ENCODE measurements at places on chromosomes 11 and 22.
A peak's percentile ranks its signal among the peaks of the same experiment; 100 is the strongest.

- DNase-seq, result no peak
Observed at GRCh38 chr22:21079493-21079892, 33.7 kb downstream of the LRRC74B start.

GRCh38 chr11:31711137-31711536 lies 100.0 kb downstream of the PAX6 start:
- DNase-seq, result no peak

DNA sequence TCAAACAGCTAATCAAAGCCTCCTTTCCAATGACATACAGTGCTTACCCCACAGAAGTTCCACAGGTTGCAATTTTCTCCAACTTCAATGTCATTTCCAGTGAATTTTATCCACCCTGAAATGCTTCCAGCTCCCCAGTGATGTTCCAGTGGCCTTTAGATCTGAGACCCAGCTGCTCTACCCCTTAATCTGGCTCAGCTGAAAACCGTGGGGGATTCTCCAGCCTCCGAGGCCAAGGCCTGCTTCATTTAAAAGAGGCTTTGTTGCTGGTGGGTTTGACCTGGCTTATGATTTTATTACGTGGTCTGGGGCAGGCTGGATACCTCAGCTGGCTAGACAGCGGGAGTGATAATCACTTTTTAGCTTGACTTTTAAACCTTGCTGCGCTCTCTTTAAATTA lies 10.9 kb downstream of the HEPHL1 start:
- DNase-seq, result no peak

- no peak for DNase-seq
Observed at GRCh38 chr11:22730319-22730718, 63.9 kb downstream of the GAS2 start.

DNA sequence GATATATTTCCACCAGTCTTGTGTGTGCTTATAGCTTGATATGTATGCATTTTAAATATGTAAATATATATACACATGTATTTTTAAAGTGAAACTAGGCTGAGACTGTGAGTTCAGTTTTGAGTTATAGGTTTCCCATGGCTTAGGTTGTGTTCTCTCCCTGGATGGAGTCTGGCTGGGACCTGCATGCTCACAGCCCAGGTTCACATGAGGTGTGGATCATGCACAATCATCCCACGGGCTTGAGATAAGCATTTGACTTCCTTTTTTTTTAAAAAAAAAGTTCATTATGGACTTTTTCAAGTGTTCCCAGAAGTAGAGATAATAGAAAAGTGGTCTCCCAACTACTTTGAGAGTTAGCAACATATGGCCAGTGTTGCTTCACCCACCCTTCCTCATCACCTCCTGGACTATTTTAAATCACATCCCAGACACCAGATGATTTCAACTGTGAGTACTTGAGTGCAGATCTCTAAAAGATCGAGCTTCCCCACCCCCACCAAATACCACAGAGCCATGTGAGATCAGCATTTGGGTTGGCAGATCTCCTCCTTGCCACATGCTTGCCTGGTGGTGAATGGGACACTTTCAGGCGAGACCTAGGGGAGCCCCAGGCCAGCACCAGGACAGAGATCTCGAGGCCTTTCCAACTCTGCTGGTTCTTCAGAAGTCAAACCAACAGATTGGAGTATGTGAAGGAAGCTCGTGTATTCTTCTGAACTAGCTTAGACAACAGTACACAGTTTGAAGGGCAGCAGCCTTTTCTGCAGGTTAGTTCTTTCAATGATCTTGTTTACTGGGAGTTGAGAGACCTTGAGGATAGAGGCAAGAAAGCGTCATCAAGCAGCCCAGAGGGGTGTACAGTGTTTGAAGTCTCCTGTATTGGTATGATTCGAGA lies 15.9 kb downstream of the MED15 start:
- peak; percentile 69 for DNase-seq

GRCh38 chr22:39515266-39516050 lies 4.9 kb upstream of the ATF4 start:
- no peak for DNase-seq

GRCh38 chr11:8018484-8019313 lies 31.6 kb downstream of the EIF3F start:
- peak; percentile 77 for DNase-seq

DNA sequence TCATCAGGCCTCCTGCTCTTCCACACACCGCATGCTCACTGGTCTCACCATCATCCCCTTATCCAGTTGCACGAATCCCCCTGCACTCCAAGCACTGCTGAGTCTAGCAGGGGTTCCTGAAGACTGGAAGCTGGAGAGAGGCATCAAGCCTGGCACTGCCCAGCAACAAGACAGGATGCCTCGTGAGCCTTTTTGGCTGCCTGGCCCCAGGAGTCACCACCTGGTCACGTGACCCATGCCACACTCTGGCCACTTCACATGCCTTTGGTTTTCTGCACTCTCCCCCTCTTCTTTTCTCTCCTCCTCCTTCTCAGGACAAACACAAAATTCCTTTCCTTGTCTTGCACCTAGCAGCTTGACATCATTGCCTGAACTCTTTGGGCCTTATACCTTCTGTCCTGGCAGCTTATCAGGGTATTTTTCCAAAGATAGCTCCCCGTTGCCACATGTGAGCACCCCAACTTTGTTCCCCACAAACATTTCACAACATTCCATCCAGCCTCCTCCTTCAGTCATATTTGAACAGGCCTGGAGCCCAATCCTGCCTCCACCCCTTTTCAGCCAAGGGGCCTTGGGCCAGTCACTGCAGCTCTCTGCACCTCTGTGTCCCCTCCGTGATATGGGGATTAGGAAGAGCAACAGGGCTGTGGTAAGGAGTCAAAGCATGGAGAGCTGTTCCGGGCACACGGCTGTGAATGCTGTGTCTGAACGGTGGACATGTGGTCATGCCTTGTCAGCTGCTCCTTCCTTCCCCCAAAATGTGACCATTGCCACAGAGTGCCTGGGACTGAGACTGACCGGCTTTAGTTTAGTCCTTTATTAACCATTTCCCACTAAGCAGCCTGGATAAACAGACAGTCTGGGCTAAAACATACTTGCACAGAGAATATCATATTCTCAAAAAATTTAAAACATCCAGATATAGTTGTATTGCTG lies 2.8 kb upstream of the PACSIN2 start:
- no peak for DNase-seq

- no peak for DNase-seq
Observed at GRCh38 chr11:27350511-27350910, 12.5 kb downstream of the CCDC34 start.

DNA sequence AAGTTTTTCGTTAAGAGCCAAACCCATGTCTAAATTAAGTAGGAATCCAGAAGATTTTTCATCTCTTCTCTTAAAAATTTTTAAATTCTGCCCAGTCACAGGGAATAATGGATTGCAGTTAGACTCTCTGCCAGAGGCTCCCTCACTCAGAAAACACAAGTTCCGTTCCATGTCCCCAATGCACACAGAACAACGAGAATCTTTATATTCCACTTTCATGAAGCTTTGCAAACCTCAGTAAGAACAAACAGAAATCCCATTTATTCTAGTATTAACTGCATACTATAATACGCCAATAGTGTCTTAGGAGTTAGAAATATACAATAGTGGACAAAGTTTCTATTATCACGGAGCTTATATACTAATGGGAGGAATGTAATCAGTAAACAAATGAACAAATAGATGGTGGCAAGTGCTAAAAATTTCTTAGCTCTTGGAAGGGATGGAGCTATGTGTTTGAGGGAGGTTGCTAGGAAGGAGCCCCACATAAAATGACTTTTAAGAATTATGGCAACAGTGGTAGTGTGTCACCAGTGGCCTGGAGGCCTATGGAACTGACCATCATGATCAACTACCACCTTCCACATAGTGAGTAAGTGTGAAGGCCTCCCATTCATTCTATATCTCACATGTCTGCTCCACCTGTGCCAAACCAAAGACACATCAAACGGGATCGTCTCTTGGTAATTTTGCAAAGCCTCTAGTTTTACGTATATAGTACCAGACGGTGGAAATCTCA lies 24.9 kb downstream of the PICALM start:
- no peak for DNase-seq

DNA sequence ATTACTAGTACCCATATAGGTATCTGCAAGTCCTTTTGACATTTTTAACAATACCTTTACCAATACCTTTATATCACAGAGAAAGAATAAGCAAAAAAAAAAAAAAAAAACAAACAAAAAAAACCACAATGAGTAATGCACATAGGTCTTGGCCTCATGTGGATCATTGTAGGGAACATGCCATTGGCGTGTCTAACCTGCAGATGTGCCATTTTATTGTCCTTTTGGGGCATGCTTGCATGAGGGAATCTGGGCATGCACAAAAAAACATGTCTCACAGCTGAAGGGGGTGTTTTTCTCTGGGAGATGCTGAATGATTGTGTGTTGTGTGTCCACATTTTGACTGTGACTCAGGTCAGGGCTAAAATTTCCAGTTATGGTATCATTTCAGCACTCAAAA lies 361.6 kb downstream of the GUCY1A2 start:
- DNase-seq, result no peak

DNA sequence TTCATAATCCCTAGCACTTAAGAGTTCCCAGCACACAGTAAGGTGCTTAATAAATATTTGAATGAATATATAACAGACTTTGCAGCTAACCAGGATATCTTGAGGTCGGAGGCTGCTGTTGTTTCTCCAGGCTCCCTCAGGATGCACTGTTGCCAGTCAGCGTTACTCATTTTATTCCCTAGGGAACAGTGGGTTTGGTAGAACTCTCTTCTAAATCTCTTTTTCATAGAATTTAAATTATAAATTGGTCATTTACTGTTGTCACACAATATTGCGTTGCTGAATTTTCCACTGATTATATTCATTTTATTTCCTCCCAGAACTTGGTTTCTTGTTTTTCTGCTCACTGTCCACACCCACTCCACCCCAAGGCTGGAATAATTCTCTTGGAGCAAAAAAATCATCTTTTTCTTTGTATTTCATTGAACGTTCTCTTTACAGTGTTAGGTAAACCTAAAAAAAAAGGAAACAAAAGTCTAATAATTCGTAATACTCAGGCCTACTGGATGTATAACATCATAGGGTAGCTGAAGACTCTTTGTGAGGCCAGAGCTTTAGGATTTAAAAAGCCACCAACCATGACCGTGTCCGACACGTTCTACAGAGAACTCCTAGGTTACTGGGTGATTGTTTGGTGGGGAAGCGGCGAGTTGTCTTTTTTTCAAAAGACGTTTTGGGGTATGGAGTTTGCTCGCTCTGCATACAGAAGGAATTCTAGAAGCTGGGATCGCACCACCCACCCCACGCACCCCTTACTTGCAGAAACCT lies 766 bp upstream of the CAPRIN1 start:
- peak; percentile 28 for DNase-seq

DNA sequence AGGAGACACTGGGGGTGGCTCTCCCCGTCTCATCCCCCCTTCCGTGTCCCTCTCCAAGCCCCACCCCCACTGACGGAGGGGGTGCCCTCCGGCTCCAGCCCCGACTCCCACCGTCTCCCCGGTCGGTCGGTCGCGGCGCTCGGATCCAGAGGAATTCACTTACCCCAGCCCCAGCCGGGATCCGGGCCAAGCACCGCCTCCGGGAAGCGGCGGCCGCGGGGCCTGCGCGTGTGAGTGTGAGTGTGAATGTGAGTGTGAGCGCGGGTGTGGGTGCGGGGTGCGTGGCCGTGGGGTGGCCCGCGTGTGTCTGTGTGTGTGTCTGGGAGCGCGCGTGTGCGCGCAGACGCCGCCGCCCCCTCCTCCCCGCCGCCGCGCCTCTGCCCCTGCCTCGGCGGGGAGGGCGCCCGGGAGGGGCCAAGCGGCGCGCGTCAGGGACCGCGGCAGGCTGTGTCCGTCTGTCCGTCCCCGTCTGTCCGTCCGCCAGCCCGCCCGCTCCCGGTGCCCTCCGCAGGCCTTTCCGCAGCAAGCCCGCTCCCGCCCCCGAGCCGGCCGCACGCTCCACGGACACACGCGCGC lies at the start of gene ELFN2:
Gene ELFN2, minus strand, starts transcription at position 345 of the 576 bp plus-strand sequence. CDS start 51,945 bp downstream, outside the sequence.
- DNase-seq, result no peak

DNA sequence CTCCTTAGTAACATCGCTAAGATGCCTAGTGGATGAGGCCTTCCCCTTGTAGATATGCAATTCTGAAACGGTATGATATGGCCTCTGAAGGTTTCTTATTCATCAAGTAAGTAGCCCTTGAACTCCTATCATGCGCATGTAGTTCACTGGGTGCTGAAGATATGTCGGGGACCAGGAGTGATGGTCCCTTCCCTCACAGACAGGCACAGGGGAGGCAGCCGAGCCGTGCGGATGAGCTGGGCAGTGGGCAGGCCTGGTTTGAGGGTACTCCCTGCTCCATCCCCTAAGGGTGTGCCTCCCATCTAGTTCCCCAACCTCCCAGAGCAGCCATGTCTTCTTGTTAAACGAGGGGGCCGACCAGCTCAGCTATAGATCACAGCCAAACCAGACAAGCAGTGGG lies 40.1 kb downstream of the TP53I11 start:
- no peak for DNase-seq

DNA sequence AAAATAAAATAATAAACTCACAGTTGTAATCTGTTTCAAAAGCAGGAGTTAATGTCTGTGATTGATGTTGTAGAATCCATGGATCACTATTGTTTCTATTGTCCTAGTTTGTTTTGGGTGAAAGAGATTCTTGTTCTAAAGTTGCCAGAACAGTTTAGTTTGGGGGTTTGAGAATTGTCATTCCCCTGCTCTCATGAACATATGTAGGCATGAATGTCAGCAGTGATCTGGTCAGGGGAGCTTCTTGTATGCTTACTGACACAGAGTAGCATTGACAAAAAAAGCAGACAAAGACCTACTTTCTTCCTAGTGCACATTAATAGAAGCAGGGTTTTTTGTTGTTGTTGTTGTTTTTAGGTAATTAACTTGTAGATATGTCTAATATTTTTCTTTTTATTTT lies 38.6 kb downstream of the ARHGAP1 start:
- DNase-seq, result no peak

- peak; percentile 2 for DNase-seq
Observed at GRCh38 chr11:84384731-84385130, 1098.6 kb upstream of the CCDC90B start.

GRCh38 chr11:134063124-134063495 lies 5.8 kb upstream of the JAM3 start:
- no peak for DNase-seq

DNA sequence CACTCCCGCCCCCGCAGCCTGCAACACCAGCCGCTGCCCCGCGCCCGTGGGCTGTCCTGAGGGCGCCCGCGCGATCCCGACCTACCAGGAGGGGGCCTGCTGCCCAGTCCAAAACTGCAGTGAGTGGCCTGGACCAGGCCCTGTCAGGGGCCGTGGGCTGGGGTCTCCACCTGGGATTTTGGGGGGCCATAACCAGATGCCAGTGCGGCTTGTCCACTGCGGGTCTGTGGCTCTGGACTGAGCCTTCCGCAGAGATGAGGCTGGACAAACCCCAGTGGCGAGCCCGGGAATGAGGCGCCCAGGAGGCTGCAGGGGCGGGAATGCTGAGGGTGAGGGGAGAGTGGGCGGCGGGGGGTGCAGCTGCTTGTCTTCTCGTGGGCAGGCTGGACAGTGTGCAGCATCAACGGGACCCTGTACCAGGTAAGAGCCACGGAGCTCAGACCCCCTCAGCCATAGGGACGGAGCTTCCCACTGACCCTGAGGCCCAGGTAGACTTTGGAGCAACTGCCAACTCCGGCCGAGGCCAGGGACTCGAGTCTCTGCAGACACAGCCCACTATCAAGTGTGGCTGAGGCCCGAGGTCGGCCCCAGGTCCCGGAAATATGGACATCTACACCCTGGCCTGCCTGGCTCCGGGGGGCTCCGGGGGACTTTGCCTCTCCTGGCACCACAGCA lies 24.8 kb upstream of the MUC5B start:
- no peak for DNase-seq
